ENCODE measurements at places on chromosomes 7 and 10.

GRCh38 chr10:120838941-120839340 is 12.2 kb upstream of the WDR11 start:
- no peak for DNase-seq

DNA sequence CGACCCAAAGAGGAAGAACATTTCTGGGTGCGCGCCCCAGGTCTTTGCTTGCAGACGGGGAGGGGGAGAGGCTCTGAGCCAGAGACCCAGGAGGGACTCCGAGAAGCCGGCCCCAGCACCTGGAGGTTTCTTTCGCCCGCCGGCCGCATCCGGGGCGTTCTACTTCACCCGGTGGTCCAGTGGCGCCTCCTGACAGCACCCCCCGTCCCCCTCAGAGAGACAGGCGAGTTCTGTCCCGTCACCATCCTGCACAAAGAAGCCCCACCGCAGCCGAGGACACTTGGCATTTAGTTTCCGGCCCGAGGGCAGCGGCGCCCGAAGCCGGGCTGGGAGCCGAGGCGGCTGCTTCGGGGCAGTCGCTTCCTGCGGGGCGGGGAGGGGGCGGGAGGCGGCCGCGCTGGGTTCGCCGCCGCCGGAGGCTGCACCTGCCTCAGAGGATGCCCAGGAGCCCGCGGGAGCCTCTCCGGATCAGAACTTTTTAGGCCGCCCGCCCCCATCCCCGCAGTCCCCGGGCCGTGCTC is at the start of gene TMEM178B:
Gene TMEM178B (plus strand): TSS at position 424 of the 521 bp plus-strand sequence.
- DNase-seq = no peak

DNA sequence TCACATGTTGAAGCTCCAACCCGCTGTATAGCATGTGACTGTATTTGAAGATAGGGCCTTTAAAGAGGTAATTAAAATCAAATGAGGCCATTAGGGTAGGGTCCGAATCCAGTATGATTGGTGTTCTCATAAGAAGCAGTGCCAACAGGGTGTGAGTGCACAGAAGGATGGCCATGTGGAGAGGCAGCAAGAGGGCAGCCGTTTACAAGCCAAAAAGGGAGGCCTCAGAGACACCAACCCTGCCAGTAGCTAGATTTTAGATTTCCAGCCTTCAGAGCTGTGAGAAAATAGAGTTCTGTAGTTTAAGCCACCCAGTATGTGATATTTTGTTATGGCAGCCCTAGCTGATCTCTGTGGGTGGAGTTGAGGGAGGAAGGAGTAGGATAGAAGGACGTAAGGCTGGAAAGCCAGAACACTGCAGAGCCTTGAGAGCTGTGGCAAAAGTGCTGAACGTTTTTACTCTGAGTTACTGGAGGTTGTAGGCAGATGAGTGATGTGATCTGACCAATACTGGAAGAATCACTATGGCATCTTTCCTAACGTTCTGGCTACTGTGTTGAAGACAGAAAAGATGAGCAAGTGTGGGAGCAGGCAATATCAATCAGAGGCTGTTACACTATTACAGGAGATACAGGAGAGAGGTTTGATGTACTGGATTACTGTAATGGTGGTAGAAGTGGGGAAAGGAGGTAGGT is 334.9 kb downstream of the ELMO1 start:
- no peak for DNase-seq

- DNase-seq = no peak
These were observed 10.3 kb downstream of the PWWP2B start for GRCh38 chr10:132407243-132407746.
